ENCODE measurements at places on chromosomes 12 and 14.

- DNase-seq = no peak
Observed at GRCh38 chr14:32908196-32909084, 30.2 kb upstream of the NPAS3 start.

DNA sequence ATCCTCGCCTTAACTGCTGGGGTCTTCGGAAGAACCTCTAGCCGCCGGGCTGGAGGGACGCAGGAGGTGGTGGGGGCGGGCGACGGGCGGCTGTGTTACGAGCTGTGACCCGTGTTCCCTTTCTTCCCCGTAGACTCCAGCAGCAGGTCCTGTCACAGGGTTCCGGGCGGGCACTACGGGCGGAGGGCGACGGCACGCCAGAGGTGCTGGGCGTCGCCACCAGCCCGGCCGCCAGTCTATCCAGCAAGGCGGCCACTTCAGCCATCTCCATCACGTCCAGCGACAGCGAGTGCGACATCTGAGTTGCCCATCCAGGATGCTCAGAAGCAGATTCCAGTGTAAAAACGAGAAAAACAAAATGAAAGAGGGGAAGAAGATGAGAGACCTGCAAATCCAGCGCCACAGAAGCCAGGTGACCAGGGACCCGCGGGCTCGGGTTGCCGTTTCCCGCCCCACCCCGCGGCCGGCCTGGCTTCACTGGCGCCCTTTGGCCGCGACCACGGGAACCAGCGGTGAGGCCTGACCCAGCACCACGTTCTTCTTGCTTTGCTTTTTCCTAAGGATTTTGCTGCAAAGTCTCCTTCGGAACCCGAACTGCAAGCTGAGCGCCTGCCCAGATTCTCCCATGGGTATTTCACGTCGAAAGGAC, 2.1 kb downstream of the SIX6 start:
- no peak for DNase-seq

GRCh38 chr12:108823804-108824203, 33.6 kb downstream of the SSH1 start:
- no peak for DNase-seq

DNA sequence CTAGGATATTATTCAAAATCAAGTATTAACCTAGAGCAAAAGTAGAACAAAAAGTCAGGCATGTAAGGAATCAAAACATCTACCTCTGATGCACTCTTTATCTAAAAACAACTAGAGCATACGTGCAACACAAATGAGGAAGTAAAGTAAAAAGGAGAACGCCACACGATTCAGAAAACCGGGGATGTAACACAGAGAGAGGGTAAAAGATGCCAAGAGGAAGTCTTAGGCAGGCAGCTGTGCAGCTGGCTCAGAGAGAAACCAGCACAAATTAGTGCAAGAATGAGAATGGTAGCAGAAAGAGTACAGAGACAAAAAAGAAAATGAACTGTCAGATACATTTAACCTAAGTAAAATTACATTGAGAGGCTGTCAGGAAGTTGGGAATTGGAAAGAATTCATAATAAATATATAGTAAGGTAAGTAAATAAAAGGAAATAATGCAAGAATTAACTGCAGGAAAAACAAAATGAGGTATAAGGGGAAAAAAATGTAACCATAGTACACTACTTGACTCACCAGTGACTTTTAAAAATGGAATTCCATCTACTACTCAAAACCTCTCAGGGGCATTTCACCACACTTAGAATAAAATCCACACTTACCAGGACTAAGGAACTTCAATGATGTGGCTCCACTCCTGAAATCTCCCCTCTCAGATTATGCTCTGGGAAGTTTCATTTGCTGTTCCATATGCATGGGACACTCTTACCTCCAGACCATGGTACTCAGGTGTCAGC, 17.1 kb downstream of the BCAT1 start:
- no peak for DNase-seq

DNA sequence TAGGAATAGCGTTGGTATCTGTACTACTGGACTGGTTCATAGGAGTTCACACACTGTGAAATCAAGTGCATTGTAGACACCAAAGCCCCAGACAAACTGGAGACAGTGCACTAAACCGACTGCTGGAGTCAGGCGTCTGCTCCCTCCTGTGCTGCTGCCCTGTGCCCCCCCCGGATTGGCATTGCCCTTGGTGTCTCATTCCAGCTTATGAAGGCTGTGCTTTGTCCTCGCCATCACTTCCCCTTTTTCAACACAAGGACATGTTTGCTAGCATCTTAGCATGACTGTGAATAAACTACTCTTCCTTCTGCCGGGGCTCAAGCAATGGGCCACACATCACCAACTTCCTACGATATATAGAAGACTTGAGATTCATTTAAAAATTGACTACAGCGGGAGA, 84.0 kb downstream of the TMCC3 start:
- DNase-seq = no peak

- no peak for DNase-seq
Observed at GRCh38 chr14:26897196-26897595, 299.4 kb upstream of the NOVA1 start.

- DNase-seq = no peak
Observed at GRCh38 chr12:92762773-92763172, 60.0 kb downstream of the PLEKHG7 start.

- DNase-seq = no peak
Observed at GRCh38 chr14:62138593-62138992, 376.4 kb downstream of the SNAPC1 start.

- no peak for DNase-seq
Observed at GRCh38 chr12:56676851-56677580, 11.1 kb downstream of the PTGES3 start.

- no peak for DNase-seq
Observed at GRCh38 chr14:97080991-97081390, 283.8 kb downstream of the VRK1 start.

DNA sequence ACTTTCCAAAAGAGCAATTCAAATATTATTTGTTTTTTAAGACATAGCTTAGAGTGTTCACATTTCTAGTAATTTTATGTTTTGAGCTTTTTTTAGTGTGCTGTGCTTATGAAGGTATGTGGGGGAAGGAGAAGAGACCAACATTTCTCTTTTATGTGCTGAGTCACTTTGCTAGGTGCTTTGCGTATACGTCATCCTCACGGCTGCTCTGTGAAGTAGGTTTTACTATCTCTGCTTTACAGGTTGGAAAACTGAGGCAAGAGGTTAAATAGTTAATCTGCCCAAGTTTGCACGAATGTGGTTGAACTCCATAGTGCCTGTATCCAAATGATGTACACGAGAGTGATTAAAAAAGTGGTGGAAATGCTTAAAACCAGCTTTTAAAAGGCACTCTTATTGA, 75.9 kb downstream of the AEBP2 start:
- DNase-seq = no peak

GRCh38 chr12:92338671-92339070, 193.0 kb upstream of the BTG1 start:
- DNase-seq = no peak

DNA sequence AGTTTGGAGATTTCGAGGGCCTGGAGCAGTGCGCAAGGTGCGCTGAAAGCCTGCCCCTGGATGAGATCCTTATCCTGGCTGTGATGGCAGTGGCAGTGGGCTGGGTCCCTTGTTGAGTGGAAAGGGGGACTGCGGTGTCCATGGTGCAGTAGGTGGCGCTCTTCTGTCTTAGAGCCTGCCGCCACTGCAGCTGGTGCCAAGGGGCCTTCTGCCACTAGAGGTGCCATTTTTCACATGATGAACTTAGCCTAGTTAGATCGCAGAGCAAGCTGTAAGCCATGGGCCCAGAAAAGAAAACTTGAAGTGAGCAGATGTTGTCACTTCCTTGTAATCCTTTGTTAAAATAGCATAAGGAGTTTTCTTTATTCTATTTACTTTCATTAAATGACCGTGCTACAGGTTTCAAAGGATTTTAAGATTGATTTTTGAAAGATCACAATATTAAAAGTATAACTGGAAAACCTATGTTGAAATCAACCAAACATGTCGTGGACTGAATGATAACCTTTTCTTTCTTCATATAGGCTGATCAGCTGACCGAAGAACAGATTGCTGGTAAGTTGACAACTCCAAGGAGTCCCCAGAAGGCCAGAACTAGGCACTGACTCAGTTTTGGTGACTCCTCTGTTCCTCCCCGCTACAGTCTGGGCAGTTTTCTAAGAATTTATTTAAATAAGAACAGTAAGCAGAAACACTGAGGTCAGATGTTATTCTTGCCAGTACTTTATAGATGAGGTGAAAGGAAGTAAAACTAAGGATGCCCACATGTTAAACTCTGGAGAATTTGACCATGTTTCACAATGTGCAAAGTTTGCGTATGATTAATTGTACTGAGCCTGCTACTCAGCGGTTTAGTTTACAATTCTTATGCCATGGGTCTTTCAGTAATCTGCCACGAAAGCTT, 3.0 kb downstream of the CALM1 start:
- peak; percentile 61 for DNase-seq

Measured in AG04450 (cell line).